Ammon's horn (tissue), 1 donor: ENCODE measurements at places on chromosomes 2 and 18.

- no peak for DNase-seq
Measured at GRCh38 chr18:63676526-63677323, 15.0 kb upstream of the SERPINB3 start.

DNA sequence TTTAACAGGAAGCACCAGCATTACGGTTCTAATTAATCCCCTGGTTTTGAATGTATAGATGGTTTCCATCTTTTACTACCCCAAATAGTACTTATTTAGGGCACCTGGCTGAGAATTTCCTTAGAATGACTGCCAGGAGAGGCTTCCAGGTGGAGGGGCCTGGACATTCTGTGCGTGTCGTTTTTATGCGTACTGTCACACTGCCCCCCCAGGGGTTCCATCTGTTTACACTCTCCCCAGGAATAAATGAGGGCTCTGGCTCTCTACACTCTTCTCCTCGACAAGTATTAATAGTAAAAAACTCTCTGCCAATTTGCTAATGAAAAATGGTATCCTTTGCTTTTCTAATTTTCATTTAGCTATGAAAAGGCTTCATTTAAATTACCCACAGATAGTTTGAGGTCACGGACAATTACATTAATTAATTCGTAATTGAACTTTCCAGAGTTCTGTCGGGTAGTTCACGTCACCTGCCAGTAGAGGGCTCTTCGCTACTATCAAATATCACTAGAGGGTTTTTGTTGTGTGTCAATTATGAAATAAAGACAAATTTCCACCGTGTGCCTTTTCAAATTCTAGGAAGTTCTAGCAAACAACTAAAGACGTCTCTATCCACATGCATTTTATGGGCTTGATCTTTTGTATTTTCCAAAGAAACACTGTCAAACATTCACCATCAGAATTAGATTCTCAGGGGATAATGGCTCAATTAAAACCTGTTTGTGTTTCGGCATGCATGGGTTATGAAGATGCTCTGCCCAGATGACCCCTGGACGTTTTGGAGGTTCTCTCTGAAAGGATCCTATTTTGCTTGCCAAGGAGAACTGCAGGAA is 88.8 kb upstream of the ASB18 start:
- no peak for DNase-seq

GRCh38 chr2:98545591-98545990 is 62.7 kb downstream of the COA5 start:
- no peak for DNase-seq

DNA sequence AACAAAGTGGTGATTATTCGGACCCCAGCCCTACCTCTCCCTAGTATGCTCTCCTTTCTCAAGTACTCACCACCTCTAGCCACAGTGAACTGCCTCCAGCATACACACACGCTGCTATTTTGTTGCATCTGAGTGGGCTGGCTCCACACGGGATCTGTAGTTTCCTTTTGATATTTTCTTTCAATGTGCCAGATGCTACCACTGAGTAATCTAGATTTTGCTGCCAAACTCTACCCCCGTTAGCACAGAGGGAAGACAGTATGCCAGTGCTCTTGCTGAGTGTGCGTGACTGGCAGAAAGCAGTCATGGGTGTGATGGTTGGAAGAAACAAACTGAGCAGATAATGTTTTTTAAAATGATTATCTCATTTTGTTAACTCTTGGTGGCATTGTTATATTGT is 11.6 kb downstream of the CFLAR start:
- DNase-seq = peak; percentile 87

DNA sequence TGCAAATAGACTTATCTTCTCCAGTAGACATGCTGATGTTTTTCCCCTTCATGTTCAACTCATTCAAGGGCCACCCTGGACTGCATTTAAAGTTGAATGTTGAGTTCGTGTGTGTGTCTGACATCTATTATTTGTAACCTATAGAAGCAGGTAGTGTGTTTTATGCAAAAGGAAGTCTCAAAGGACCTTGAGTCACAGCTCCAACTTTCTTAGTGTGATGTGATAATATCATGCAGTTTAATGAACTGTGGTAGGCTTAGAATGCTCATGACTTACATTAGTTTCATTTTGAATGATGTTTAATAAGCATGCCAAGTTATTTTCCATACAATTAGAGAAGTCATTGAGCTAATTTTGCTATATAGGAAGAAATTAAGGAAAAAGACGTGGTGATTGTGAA is 67.9 kb downstream of the CERS6 start:
- no peak for DNase-seq

DNA sequence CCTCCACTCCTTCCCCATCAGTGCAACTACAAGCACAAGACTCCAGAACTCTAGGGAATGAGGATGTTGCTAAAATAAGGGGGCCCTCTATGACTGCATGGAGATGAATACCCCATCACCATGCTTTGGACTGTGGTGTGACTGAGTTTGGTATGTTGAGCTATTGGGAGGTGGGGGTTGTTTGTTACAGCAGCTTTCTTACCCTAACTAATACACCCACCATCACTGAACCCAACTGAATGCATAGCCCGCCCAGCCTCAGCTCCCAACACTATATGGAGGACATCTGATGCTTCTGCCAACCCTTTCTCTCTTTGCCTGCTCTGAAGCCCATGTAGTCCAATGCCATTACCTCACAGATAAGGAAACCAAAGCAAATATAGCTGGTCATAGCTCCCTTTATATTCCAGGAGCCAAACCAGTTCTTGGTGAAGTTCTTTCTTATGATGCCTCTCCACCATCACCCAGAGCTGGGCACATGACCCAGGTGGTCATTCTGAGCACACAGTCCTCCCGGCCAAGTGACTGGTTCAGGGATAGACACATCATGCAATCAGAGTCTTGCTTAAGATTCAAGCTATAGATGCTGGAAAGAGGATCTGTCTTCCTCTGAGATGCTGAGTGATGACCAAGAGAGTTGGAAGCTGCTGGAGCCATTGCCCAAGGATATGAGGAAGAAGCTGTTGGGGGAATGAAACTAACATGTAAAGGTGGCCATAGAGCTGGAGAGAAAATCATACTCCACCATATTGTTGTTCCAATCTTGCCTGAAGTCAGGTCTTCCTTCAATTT is 155.6 kb upstream of the HAAO start:
- no peak for DNase-seq

- DNase-seq = no peak
Measured at GRCh38 chr2:46303233-46303632, 6.0 kb downstream of the EPAS1 start.

DNA sequence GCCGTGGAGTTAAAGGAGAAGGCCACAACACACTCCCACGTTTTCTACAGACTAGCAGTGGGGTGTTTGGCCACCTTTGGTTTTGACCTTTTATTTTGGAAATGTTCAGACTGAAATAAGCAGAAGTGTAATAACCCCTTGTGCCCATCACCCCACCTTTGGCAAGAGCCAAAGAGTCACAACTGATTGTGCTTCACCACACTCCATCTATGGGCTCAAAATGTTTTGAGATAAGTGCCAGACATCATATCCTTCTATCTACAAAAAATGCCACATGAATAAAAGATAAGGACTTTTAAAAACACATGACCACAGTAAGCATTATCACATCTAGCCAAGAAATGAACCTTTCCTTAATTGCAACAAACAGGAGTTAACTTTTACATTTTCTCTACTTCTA is 9.9 kb upstream of the GPR35 start:
- DNase-seq = no peak

GRCh38 chr2:169895294-169895985 is 68.2 kb downstream of the UBR3 start:
- no peak for DNase-seq

DNA sequence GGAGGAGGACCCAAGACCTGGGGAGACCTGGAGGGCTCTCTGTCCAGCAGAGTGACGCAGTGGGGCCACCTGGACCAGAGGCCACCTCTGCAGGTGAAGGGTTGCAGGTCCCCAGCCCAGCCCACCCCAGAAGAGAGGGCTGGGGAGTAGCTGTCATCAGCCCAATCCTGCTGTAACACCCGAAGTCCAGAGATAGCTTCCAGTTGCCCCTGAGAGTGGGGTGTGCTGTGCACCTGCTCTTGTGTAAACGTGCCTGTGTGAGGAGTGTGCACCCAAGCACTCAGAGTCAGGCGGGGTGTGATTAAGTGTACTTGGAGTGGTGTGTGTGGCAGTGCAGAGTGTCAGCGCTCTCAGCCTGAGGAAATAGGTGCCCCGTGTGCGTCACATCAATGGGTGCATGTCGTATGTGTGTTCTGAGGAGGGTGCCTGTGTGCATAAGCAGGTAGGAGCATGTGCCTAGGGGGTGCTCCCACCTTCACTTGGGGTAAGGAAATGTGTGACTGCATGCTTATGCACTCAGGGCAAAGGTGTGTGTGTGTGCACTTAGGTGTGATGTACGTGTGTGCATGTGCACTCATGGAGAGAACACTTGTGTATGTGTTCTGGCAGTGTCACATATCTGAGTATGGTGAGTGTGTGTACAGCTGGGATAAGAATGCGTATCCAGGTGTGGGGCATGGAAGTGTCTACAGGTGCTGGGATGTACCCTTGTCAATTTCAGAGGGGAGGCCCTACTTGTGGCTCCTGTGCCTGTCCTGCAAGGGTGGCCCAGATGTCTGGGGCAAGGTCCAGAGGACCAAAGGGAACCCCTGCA is 672 bp downstream of the ATP6V1B1 start:
- DNase-seq = no peak

GRCh38 chr2:111246620-111247061 is 125.9 kb downstream of the BCL2L11 start:
- DNase-seq = no peak

DNA sequence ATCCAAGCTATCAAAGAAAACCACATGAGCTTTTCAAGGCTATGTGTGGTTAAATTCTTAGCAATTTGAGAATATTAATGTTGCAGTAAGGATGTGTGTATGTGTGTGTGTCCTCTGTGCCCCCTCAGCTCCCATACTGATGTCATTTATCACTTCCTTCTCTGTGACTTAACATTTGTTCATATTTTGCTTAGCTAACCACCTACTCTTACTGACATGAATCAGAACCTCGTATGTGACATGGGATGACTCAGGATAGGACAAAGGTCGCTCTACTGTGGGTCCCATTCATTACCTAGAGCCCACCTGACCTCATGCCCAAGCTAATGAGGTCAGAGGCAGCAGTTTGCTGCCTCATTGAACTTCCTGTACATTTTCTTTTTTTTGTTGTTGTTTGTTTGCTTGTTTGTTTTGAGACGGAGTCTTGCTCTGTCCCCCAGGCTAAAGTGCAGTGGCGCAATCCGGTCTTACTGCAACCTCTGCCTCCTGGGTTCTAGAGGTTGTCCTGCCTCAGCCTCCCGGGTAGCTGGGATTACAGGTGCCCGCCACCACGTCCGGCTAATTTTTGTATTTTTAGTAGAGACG is 36.3 kb downstream of the MOGAT1 start:
- DNase-seq = no peak
